ENCODE measurements at places on chromosomes 4 and X. TPM values are rescaled to one million over a fixed set of nuclear protein-coding genes. Genes with fewer than 3 reads are reported as not detected.

The CT45A1 gene
- total RNA-seq, result not detected

The GSX2 gene
- total RNA-seq, result not detected

The DCAF12L1 gene
- total RNA-seq, result not detected

The ADH1C gene
- total RNA-seq, result not detected

The SH2D1A gene
- not detected for total RNA-seq

The KIT gene
- 1.1 TPM for total RNA-seq

The RLIM gene
- total RNA-seq, result 52.1 TPM

The FAT1 gene
- total RNA-seq, result 1.6 TPM

The CXCL10 gene
- not detected for total RNA-seq

The METAP1 gene
- 28.2 TPM for total RNA-seq

The DNAAF6 gene
- not detected for total RNA-seq

The CPLX1 gene
- total RNA-seq, result 0.09 TPM

The SLC7A11 gene
- total RNA-seq, result 10.1 TPM

The VCX2 gene
- total RNA-seq, result not detected

The IL21 gene
- not detected for total RNA-seq

The PAGE5 gene
- not detected for total RNA-seq

The SUPT20HL1 gene
- total RNA-seq, result not detected

The ACE2 gene
- not detected for total RNA-seq

The ABHD18 gene
- 9.5 TPM for total RNA-seq

The COL4A6 gene
- 0.95 TPM for total RNA-seq

The PDLIM5 gene
- 75.5 TPM for total RNA-seq

The NRK gene
- total RNA-seq, result 0.22 TPM

The GYPB gene
- not detected for total RNA-seq

The RPL36A gene
- 277 TPM for total RNA-seq

The CTAG1A gene
- total RNA-seq, result not detected

The RASSF6 gene
- total RNA-seq, result not detected

The JAKMIP1 gene
- total RNA-seq, result not detected

The TMEM175 gene
- 8.6 TPM for total RNA-seq

The PDGFRA gene
- 1.1 TPM for total RNA-seq

The FOXP3 gene
- total RNA-seq, result under 0.01 TPM

The RPS6KA6 gene
- 0.54 TPM for total RNA-seq

The IQSEC2 gene
- total RNA-seq, result 0.22 TPM

The PRDM5 gene
- 6.2 TPM for total RNA-seq

The CFP gene
- 0.11 TPM for total RNA-seq

The STOX2 gene
- total RNA-seq, result 27.3 TPM

The DDX53 gene
- total RNA-seq, result not detected

The PPP2R2C gene
- 0.54 TPM for total RNA-seq

The RAB28 gene
- 12.1 TPM for total RNA-seq

The MAGIX gene
- total RNA-seq, result 0.76 TPM

The INTU gene
- total RNA-seq, result 2.8 TPM

The ADGRG4 gene
- not detected for total RNA-seq

The GAR1 gene
- total RNA-seq, result 2.7 TPM

The PTPN13 gene
- 0.98 TPM for total RNA-seq

The FHDC1 gene
- 0.43 TPM for total RNA-seq

The REPS2 gene
- total RNA-seq, result 9.7 TPM

The MAMLD1 gene
- 0.52 TPM for total RNA-seq

The RBMX gene
- 128 TPM for total RNA-seq

The CYTL1 gene
- 13.9 TPM for total RNA-seq

The KLHL2 gene
- total RNA-seq, result 34.6 TPM

The RAB39B gene
- total RNA-seq, result 0.52 TPM

The HTRA3 gene
- total RNA-seq, result 2.2 TPM

The SATL1 gene
- not detected for total RNA-seq

The TSPAN7 gene
- total RNA-seq, result 25.1 TPM

The NPNT gene
- 0.11 TPM for total RNA-seq

The FAM47A gene
- not detected for total RNA-seq

The FSTL5 gene
- total RNA-seq, result not detected

The SPIN4 gene
- total RNA-seq, result 13.8 TPM

The NHS gene
- total RNA-seq, result under 0.01 TPM

Data from dermis lymphatic vessel endothelial cell (primary cell).